Coronary artery (tissue), 2 donors: ENCODE measurements at places on chromosomes 3 and 15.

DNA sequence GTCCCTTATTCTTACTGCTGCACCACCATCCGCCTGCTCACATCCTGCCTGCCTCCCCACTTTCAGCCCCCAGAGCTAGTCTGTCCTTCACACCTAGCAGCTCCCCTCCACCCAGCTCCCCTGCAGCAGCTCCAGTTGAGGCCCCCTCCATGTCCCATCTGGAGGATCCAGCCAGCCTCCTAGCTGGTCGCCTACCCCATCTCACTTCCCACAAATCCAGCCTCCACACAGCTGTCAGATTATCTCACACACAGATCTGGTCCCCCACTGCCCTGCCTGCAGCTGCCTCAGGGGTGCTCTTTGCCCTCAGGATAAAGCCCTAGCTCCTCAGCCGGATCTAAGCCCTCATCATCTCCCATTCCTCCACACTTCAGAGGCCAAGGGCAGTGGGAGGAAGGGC lies 8.8 kb upstream of the SEMA7A start:
- DNase-seq: no peak

DNA sequence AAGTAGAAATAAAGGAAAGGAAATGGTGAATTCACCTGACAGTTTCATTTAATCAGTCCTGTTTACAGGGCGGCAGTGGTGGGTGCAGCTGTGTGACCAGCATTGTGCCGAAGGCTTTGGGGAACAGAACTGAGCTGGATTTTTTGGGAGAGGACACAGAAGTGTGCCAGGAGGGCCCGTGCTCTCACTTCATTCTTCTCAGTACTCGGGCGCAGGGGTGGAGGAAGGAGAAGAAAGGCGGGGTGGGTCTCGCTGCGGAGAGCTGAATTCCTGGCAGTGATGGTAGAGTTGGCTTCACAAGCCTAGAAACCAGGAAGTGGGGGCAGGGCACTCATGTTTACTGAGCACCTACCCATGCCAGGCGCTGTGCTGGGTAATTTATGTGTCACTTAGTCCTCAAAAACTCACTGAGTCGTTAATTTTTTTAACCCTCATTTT lies 64.6 kb downstream of the CRTC3 start:
- DNase-seq: peak; percentile 91

DNA sequence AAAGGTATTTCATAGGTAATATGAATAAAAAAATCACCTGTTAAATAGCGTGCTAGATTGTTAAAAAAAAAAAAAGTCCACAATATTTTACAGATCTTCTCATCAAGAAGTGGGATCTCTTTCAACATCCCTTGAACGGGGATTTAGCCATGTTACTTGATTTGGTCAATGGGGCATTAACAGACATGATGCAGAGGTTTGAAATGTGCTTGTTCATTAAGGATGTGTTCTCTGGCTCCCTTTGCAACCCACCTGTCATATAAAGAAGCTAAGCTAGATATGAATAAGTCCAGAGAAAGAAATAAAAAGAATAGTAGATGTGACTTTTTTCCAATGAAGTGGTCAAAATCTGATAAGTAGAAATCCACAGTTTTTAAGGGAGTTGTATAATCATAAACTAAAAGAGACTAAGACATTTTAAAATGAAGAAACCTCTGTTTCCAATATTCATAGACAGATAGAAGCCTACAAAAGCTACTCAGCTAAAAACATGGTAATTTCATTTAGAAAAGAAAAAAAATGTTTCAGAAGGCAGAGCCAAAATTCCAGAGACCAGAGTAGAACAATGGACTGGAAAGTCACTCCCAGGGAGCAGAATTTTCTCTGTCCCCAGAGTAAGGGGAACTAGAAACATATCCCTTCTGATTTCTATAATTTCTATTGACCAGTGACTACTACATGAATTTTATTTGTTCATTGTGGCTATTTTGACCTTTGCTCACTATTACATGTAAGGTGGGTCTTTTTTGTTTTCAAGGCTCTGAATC lies 79.2 kb downstream of the PLSCR2 start:
- DNase-seq: no peak

DNA sequence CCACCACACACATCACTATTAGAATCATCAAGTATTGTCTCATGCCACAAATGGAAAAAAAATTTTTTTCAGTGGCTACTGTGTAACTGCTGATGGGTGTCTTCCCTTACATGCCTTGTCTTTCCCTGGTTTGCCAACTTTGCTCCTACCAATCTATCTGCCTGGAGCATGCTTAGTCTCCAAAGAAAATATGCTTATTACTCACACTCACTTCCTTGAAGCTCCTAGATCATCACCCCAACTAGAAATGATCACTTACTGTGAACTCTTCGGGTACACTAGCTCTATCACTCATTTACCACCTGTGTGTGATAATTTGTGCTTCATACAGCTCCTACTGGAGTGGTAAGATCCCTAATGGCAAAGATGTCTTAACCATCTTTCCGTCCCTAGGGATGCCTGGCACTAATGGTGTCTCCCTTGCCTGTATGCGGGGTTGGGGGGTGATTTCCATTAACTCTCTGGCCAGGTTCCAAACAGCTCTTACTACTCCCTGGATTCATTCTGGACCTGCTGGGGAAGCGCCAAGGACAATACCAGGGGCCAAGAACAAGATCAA lies 799 bp downstream of the VPS33B start:
- DNase-seq: no peak

DNA sequence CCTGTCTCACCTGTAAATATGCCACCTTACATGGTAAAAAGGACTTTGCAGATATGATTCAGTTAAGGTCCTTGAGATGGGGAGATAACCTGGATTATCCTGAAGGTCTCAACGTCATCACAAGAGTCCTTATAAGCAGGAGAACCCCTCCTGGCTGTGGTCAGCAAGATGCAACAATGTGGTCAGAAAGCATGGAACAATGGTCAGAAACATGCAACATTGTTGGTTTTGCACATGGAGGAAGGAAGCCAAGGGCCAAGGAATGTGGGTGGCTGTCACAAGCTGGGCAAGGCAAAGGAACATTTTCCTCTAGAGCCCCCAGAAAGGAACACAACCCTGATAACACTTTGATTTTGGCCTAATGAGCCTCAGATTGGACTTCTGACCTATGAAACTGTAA lies 9.4 kb upstream of the SUMF1 start:
- no peak for DNase-seq

- DNase-seq: no peak
Measured at GRCh38 chr15:66622591-66623022, 56.8 kb upstream of the LCTL start.

DNA sequence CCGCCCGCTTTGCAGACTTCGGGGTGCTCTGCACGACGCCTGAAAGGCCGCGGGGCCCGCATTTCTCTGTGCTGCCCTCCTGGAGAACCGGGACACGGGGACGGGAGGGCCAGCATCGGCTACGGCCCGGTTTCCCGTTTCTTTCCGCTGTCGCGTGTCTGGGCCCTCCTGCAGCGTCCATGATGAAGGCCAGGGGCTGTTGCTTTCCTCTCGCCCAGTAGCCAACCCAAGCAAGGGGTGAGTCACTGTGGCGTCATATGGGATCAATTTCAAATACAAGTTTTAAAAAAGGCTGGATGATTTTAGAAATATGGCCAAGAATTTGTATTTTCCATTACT lies 435 bp downstream of the SLC35G2 start:
- DNase-seq: peak; percentile 74

GRCh38 chr3:156675830-156676767 lies 1.7 kb downstream of the TIPARP start:
- DNase-seq: peak; percentile 74

GRCh38 chr15:69236505-69236904 lies 62.2 kb upstream of the PAQR5 start:
- no peak for DNase-seq

- DNase-seq: no peak
Measured at GRCh38 chr3:39189959-39190269, 2.5 kb downstream of the XIRP1 start.

DNA sequence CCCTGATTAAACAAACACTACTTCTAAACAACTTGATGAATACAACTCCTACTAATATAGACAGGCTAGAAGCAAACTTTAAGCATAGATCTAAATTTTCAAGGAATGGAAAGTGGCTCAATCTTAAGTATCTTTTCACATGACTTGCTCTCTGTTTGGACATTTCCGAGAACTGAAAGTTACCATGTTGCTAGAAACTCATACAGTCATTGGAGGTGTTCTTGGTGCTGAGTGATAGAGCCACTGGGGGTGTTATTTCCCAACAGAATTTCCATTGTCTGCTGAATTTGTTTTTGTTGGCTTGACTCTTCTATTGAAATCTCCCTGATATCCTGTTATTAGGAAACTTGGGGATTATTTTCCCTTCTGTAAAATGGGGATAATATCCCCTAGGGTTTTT lies 264.5 kb upstream of the RASGRP1 start:
- no peak for DNase-seq

DNA sequence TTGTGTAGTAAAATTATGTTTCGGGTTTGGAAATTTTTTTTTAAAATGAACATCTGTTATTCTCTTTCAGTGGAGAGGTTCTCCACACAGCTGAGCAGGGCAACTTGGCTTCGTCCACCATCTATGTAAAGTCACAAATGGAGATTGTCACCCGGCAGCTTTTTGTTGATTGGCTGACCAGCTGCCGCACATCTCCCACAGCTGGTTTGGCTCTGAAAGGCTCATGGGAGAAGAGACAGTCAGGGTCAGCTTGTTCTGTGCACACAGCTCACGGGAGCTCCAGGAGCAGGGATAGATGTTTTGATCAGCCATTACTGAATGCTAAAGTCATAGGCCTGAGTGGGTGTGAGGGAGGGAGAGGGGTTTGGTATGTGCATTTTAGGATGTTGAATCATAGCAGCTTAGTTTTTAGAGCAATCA lies 12.9 kb upstream of the CCDC80 start:
- no peak for DNase-seq

GRCh38 chr15:96345560-96346399 lies 15.3 kb downstream of the NR2F2 start:
- peak; percentile 92 for DNase-seq

GRCh38 chr3:16084887-16085286 lies 89.6 kb upstream of the GALNT15 start:
- no peak for DNase-seq

- no peak for DNase-seq
Measured at GRCh38 chr3:5678248-5678647, 490.7 kb downstream of the EDEM1 start.

DNA sequence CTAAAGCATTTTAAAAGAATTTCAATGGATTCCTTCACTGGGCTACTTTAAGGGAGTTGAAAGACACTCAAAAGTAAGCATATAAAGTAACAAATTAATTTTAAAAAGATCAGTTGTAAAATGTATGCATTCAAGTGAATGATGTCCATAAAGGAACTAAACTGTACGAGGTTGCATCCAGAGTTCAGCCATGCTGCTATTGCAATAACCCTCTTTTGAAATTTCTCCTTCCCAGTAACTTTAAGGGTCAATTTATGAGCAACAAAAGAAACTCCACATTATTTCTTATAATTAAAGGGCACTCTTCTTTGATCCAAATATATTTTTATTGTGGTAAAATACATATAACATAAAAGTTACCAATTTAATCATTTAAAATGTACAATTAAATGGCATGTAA lies 22.9 kb downstream of the BTLA start:
- no peak for DNase-seq

- DNase-seq: no peak
Measured at GRCh38 chr3:50167069-50167840, 12.1 kb downstream of the SEMA3F start.

GRCh38 chr3:70231266-70231701 lies 81.2 kb downstream of the MDFIC2 start:
- no peak for DNase-seq

- DNase-seq: no peak
Measured at GRCh38 chr3:57683286-57683685, 9.6 kb downstream of the DENND6A start.

DNA sequence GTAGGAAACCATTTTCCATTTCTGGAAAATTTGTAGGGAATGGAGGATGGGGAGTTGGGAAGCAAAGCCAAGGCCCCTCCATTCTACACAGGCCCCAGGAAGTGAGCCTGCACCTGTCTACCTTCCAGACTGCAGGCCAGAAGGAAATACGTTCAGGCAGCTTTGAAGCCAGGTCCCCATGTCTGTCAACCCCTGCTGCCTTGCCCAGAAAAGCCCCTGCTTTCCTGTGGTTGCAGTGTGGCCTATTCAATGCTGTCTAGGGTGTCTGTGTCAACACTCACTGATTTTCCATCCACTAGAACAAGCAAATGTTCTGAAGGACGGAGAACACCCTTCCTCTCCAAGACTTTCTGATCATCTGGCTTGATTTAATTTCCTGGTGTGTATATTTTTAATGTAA lies 281.9 kb downstream of the TLE3 start:
- no peak for DNase-seq

DNA sequence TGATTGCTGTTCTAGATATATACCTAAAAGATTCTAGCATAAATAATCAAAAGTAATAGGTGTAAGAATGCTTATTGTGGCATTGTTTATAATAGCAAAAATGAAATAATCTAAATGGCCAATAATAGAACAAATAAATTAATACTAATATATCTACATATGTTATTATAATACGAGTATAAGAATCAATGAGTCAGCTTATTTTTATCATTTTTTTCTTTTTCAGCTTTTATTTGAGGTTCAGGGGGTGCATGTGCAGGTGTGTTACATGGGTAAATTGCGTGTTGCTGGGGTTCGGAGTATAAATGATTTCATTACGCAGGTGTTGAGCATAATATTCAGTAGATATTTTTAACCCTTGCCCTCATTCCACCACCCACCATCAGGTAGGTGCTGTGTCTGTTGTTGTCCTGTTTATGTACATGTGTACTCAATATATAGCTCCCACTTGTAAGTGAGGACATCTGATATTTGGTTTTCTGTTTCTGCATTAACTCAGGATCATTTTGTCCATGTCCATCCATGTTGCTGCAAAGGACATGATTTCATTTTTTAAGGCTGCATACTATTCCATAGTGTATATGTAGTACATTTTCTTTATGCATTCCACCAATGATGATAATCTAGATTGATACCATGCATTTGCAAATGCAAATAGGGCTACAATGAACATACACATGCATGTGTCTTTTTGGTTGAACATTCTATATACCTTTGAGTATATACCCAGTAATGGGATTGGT lies 122.2 kb upstream of the GMNC start:
- no peak for DNase-seq

- no peak for DNase-seq
Measured at GRCh38 chr3:101643861-101644613, 32.9 kb downstream of the ZBTB11 start.

DNA sequence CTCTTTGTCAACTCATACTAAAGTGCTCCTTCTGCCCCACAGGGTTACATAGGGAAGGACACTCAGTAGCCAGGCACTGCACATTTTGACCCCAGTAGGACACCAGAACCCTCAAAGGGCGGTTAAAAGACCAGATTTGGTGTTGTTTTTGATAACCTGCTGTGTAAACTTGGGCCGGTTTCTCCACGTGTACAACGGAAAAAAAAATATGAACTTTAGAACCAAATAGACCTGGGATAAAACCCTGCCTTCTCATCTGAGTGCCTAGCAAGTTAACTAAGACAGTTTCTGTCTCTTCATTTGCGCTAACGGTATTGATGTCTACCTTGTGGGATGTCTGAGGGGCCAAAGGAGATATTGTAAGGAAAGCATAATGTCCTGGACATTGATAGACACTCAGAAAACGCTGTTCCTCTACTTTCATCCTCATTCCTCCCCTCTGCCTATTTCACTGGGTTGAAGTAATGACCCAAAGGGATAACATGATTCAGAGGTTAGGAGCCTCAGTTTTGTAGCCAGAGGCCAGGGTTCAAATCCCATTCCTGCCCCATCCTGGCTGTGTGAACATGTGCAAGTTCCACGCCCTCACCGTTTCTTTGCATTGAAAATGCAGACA lies 155.9 kb upstream of the LPP start:
- no peak for DNase-seq
